Activated CD4-positive, alpha-beta T cell treated with anti-CD3 and anti-CD28 coated beads, Interleukin-2, amount 50 U/mL, for 16 hours (primary cell): ENCODE measurements at places on chromosomes 3 and 15.

DNA sequence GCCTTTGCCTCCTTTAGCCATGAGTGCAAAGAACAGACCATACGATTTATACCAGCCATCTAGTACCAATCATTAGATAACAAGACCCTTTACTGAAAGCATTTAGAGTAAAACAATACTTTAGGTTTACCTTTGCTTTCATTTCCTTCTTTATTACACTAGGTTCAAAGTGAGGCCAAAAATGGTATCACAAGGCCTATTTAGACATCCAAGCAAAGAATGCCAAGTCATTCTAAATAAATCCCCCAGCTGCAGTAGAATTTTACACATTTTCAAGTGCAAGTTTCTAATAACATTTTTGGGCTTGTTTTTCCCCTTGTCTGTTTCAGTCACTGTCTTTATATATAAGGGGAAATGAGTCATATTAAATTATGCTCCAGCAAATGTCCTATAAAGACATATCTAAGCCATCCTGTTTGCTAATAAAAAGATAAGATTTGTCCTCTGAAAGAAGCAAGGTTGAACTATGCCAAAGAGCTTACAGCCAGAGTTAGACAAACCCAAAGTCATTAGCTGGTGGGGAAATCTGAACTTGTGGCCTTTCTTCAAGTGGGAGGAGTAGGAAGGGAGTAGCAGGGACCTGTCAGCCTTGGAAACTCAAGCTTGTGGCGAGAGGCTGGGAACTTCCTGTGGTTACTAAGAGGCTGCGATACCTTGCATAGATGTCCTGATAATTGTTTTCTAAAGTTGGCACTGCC is 232.7 kb downstream of the MECOM start:
- no peak for DNase-seq

DNA sequence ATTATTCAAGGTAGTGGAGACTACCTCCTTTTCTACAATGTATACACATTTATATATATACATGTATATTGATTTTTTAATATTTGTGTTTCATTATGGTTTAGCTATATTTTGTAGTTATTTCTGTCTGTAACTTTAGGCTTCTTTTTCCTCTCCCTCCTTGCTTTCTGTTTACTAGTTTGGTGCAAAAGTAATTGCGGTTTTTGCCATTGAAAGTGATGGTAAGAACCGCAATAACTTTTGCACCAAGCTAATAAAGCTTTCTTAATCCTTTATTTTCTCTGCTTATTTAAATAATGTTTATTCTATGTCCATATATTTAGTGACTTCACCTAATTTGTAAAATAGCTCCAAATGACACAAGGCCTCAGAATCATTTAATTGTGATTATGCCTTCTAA is 195.3 kb upstream of the PLSCR5 start:
- DNase-seq = no peak

DNA sequence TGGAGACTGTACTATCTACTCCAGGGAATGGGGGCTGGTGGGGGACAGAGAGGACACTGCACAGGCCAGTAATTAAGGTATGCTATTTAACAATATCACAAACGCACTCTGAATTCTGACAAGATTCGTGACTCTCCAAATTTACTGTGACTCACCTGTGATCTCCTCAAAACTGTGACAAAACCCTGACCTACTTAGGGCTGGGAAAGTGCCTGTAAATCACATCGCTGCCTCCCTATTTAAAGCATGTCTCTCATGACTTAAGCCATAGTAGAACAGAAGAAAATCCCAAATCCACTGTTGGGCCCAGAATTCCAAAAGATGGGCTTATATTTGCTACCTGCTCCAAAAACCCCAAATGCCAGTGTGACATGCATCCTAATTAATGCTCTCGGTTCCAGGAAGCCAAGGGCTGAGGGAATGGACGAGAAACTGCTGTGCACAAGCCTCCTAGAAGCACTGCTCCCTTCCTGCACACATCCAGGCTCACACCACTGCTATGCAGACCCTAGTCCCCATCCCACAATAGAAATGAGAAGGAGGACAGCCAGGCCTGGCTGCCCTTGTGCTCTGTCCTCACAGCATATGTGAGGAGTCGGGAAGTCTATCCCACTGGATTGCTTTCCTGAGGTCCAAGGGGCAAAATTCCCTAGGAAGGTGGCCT is 187.7 kb upstream of the CHRNA7 start:
- DNase-seq = no peak

DNA sequence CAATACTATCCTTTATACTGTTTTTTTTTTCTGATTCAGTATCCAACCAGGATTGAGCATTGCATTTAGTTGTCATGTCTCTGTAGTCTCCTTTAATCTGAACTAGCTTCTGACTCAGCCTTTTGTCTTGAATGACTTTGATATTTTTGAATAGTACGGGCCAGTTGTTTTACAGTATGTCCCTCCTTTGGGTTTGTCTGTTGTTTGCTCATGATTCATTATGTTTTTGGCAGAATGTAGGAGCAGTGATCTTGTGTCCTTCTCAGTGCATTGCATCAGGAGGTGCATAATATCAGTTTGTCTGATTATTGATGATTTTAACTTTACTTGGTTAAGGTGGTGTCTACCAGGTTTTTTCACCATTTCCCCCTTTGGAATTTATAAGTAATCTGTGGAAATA is 20.5 kb downstream of the EXOG start:
- no peak for DNase-seq

DNA sequence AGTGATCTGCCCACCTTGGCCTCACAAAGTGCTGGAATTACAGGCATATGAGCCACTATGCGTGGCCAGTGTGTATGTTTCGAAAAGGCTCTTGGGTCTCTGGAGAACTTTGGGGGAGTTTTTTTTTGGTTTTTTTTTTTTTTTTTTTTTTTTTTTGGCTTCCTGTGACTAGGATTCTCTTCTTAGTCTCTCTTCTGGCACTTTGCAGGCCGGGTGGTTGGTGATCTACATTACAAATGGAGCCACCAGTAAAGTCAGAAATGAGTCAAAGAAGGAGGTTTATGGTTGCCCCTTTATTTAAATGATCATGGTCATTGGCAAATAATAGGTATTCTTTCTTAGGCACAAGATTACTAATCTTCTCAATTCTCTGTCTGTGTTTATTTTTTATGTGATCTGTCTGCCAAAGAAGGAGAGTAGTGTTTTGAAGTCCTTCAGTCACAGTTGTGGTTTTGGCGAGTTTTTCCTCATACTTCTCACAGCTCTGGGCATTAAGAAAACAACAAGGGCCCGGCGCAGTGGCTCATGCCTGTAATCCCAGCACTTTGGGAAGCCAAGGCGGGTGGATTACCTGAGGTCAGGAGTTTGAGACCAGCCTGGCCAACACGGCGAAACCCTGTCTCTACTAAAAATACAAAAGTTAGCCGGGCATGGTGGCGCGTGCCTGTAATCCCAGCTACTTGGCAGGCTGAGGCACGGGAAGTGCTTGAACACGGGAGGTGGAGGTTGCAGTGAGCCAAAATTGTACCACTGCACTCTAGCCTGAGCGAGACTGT is 38.3 kb downstream of the PDE8A start:
- no peak for DNase-seq

DNA sequence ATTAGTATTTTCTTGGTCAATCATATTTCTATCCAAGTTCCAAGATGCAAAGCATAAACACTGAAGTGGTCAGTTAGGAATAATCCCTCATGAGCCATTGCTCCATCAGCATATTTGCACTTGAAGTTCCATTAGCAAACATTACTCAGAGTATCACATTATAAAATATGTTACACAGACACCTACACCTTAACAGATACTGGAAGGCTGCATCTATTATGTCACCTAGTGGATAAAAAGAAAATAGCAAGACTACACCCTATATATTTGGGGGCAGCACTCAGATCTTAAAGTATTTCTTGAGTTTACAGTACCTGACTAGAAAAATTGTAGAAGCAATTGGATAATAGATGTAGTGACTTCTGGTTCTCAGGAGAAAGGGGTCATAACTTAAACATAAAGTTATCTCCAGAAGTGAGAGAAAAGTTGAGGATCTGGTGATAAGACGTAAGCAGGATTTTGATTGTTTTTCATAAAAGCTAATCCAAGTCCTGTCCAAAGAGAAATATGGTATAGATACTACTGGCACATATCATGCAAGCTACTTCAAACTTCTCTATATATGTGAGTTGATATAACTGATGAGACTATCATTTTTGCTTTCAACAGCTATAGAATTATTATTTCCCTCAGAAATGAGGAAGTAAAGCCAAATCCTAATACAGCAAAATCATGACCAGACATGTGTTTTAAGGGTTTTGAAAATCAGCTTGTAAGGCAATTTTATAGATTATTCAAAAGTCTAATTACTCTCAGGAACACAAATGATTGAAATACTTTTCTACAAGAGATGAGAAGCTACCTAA is 422.2 kb downstream of the GBE1 start:
- DNase-seq = peak; percentile 2

DNA sequence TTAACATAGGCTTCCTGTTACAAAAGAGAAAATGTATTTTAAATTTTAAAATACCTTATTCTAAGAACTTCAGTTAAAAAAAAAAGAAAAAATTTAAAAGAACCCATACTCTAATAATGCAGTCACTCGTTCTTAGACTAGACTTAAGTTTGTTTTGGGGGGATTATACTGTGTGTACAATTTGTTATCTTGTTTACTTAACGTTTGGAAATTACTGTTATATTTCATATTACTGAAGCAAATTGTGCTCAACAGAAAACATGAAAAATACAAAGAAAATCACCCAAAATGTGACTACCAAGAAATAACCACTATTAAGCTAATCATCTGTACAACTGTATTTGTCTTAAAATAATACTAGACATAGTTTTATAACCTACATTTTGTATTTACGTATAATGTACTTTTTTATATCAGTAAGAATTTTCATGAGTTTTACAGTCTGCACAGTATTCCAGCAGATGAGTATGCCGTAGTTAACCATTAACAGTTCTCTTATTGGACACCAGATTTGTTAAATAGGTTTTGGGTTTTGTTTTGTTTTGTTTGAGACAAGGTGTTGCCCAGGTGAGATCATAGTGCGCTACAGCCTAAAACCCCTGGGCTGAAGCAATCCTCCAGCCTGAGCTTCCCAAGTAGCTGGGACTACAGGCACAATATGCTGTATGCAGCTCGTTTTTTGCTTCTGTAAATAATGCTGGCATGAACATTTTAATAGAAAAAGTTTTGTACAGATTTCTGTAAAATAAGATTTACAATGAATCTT is 88.8 kb upstream of the CHD2 start:
- no peak for DNase-seq

- DNase-seq = peak; percentile 62
Measured at GRCh38 chr3:48739955-48740823, 23.2 kb upstream of the IP6K2 start.

- DNase-seq = no peak
Measured at GRCh38 chr15:90189781-90190467, 11.2 kb upstream of the SEMA4B start.

DNA sequence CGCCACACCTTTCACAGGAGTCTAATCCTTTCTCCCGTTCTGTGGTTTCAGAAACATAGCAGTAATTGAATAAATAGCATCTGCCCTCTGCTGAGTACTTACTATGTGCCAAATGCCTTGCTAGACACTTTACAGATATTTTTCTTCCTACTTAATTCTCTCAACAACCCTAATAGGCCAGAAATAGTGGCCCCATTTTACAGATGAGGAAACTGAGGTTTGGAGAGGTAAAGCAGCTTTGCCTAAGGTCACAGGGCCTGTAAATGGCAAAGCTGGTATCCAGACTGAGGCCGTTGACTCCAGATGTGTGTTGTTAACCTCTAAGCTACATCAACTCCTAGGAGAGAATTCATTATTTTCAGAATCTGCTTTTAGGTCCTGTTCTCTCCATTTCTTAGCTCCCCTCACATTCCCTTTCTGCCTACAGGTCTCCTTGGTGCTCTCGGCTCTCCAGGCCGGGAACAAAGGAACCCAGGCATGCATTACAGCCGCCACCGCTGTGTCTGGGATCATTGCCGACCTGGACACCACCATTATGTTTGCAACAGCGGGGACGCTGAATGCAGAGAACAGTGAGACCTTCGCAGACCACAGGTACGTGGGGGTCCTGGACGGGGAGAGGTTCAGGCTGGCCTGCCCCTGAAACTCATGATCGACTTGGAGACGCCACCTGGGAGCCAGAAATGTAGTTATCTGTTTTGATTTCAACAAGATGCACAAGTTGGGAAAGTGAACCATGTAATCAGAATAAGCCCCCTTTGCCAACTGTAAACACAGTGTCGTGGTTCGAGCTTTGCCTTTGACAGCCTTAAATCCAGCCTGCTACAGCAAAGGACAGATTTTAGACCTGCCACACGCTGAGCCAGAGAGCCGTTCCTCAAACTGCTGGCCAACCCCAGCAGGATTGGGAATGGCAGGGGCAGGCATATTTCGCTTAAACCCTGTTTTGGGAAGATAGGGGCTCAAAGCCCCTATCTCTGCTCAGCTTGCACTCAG is 246.5 kb upstream of the TPM1 start:
- no peak for DNase-seq

DNA sequence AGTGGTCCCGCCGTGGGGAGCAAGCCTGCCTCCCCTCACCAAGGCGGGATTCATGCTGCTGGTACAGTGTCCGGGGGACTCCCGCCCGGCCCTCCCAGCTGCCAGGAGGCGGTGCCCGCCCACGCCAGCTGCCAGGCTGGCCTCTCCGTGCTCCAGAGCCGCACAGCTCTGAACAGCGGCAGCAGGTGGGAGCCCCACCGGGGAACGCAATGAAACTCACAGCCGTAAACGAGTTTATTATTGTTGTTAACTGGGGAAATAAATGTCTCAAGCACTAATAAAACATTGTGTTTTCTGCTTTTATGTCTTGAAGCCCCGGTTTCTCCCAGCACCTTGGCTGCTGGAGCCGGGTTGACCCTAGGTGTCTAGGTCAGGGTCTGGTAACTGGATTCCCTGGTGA is 317.7 kb upstream of the TLE3 start:
- no peak for DNase-seq

DNA sequence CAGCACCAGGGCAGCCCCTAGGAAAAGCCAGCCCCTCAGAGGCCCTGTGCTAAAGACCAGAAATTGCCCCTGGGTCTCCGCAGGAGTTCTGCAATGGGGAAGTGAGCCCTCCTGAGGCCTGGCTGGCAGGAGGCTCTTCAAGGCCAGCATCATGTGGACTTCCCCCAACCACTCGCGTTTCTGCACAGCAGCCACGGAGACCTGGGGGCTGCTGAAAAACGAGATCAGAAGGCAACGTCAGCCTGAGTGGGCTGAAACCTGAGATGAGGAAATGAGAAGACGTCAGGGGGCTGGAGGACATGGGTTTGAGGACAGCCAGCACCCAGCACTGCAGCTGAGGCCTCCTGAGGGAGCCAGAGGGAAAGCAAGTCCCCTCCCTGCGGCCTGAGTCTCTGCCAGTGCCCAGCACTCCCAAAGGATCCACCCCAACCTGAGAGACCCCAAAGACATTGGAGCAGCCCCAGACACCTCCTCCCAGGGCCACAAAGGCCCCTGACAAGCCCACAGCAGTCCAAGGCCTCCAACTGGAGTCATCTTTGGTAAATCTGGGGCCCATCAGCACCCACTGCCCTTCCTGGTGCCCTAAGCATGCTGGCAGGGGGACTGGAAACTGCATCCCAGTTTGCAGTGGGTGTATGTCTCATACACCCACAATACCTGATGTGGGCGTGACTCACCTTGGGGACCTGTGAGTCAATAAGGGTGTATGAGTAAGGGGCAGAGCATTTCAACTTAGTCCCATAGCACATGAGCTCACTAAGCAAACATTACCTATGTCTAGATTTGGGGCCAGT is 29.2 kb upstream of the CYP11A1 start:
- DNase-seq = peak; percentile 47

- DNase-seq = no peak
Measured at GRCh38 chr3:75329476-75330097, 334.5 kb upstream of the FRG2C start.
